Naive thymus-derived CD4-positive, alpha-beta T cell (primary cell): ENCODE measurements at places on chromosomes 6 and 20. TPM values are rescaled to one million over a fixed set of nuclear protein-coding genes. Genes with fewer than 3 reads are reported as not detected.

GRCh38 chr20:13341737-13342393, 120.8 kb downstream of the ISM1 start:
- no peaks in the 10 kb centered on the region for H3K27me3 ChIP-seq
- H3K27ac ChIP-seq: no peak overlapping the region
- no peak overlapping the region for H3K4me3 ChIP-seq

Gene PRPF6
- 127 TPM for polyA plus RNA-seq

Gene PAK5
- not detected for polyA plus RNA-seq

- no peak overlapping the region for H3K4me3 ChIP-seq
- no peaks in the 10 kb centered on the region for H3K4me1 ChIP-seq
- H3K36me3 ChIP-seq: no peaks in the 10 kb centered on the region
- no peak for DNase-seq
- H3K27ac ChIP-seq: no peak overlapping the region
- H3K27me3 ChIP-seq: no peaks in the 10 kb centered on the region
These were observed 3.6 kb upstream of the CSTL1 start for GRCh38 chr20:23435626-23436539.

Gene YTHDF1
- 27.5 TPM for polyA plus RNA-seq
